HTR-8/SVneo (cell line): ENCODE measurements at places on chromosomes 12 and 14.
A peak's percentile ranks its signal among the peaks of the same experiment; 100 is the strongest.

- no peak for DNase-seq
Measured at GRCh38 chr14:95943699-95944098, 67.1 kb downstream of the TUNAR start.

GRCh38 chr12:75750716-75751306, 239.4 kb upstream of the KRR1 start:
- DNase-seq, result no peak

- no peak for DNase-seq
Measured at GRCh38 chr12:57632073-57632957, 686 bp downstream of the B4GALNT1 start.

- DNase-seq, result no peak
Measured at GRCh38 chr12:92859650-92860386, 69.3 kb downstream of the EEA1 start.

- no peak for DNase-seq
Measured at GRCh38 chr14:32023540-32023939, 53.6 kb upstream of the ARHGAP5 start.

- no peak for DNase-seq
Measured at GRCh38 chr14:24277606-24278321, 6.4 kb upstream of the RABGGTA start.

GRCh38 chr12:41656454-41656853, 468.3 kb downstream of the PDZRN4 start:
- DNase-seq, result no peak

DNA sequence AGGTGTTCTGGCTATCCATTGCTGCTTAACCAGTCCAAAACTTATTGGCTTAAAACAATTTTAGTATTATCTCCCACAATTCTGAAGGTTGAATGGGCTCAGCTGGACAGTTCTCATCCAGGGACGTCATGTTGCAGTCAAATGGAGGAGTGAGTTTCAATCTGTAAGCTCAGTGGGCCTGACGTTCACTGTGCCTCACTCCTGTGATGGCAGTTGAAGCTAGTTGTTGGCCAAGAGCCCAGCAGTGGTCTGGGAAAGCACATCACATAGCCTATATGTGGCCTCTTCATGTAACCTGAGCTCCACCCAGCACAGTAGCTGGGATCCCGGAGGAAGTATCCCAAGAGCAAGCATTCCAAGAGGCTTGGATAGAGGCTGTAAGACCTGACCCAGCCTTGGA, 40.6 kb upstream of the CDKN3 start:
- peak; percentile 89 for DNase-seq

DNA sequence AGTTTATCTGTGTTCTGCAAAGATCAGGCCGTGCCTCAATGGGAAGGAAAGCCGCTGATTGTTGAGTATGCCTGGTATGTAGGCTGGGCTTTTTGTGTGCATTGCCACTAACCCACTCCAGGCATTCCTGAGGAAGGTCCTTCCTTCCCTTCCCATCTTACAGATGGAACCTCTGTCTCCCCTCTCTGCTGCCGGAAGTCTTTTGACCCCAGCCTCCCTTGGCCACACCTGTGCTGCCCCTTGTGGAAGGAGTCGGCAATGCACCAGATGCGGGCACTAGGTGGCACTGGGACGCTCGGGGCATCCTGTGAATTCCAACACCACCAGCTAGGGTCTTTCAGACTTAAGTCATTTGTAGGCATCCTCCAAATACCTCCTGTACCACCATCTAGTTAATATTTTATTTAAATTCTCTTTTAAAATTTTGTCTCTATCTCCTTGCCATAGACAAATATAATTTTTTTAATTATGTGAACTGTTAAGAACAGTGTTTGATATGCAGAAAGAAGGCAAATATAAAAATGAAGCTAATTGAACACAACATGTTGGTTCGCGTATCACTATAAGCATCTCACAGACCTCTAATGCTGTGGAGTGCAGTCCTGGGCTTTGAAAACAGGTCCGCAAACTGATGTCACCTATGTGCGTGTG, 99.6 kb downstream of the RIN3 start:
- DNase-seq, result peak; percentile 50

GRCh38 chr12:107164392-107164791, 71.0 kb upstream of the CRY1 start:
- DNase-seq, result no peak

- DNase-seq, result no peak
Measured at GRCh38 chr14:103510724-103511693, 11.6 kb downstream of the CKB start.

DNA sequence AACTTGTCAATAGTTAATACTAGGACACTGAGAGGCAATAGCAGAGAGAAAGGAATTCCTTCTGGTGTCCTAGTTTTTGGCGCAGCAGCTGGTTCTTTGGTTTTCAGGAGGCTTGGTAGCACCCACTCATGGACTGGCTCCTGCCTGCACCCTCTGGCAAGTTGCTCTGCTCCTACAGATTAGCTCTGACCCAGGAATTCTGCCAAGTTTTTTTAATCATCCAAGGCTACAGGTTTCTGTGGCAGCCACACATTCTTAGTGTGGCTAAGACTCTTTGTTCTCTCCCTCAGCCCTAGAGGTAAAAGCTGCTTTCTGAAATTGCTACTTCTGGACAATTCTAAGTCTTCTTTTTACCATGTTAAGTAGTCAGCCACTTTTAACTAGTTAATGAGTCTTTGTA, 72.0 kb upstream of the FKBP4 start:
- no peak for DNase-seq

- no peak for DNase-seq
Measured at GRCh38 chr12:49033611-49034285, 15.2 kb upstream of the PRKAG1 start.

- no peak for DNase-seq
Measured at GRCh38 chr14:20356422-20356821, 13.0 kb downstream of the PARP2 start.

- DNase-seq, result no peak
Measured at GRCh38 chr14:74223016-74223415, 16.2 kb upstream of the VSX2 start.

DNA sequence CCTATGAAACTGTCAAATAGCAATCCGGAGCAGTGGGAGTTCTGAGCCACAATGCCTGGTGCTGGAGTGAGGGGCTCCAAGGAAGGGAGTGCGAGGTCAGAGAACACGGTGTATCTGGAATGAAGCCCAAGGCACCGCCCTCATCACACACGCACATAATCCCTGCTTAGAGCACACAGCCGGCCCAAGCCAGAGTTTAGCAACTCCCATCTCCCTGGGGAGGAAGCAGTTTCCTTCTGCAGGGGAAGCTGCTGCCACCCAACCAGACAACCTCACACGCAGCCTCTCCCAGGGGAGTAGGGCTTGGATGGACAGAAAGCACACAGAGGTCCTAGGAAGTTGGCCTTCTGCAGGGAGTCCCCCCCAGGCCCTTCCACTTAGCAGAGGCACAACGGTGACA, 31.3 kb downstream of the ACTN1 start:
- no peak for DNase-seq

- no peak for DNase-seq
Measured at GRCh38 chr12:57887631-57888408, 41.3 kb upstream of the CTDSP2 start.

GRCh38 chr12:50057896-50058670, 687 bp downstream of the ASIC1 start:
- no peak for DNase-seq

DNA sequence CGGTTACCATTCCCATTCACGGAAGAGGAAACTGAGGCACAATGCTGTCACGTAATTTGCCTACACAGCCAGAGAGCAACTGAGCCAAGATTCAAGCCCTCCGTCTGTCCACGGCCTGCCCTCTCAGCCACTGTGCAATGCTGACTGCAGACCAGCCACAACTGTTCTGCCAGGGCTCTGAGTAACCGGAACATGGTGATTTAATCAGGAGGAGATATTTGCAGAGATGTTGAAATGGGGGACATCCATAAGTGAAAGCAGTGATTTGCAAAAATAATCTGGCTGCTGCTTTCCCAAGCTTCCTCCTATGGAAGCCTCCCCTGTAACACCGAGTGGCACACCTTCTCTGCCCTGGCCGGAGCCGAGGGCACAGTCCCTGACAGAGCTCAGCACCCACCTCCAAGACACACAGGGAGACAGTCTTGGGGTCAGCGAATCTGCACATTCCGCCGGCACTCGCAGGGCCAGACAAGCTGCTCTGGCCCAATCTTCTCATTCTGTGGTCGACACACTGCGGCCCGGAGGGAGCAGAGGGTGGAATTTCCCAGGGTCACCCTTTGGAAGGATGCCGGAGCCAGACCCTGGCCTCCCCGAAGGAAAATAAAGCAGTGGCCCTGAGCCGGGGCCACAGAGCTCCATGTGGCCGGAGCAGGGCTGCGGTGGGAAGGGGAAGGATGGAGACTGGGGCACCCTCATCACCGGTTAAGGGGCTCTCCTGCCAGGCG, 158.2 kb upstream of the DIO3 start:
- DNase-seq, result no peak

DNA sequence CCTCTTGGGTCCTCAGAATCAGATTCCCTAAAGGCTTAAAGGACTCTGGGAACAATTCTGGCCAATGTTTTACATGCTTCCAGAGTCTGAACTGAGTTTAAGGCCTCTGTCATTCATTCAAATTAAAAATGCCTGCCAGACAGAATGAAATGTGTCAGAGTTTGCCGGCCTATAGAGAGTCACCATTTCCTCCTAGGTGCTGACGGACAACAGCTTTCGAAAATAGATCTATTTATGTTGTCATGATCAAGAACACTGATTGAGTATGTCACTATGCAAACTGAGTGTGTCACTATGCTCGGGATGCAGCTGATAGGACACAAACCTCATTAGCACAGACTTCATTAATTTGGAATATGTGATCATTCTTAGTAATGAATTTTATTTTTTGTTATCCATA, 151.4 kb upstream of the TMCC3 start:
- DNase-seq, result no peak

DNA sequence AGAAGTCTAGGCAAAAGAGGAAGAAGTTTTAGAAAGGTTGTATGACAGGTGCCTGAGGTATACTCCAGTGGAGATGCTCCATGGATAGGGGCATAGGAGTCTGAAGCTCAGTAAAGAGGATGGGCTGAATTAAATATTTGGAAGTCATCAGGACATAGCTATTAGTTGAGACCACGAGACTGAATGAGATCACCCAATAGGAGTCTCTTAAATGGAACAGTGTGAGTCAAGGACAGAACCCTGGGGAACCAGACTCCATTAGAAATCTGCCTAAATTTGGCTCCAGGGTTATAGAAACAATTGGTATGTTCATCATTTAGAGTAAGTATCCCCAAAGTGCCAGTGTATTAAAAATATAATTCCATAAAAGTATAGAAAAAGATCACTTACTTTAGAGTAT, 172.6 kb downstream of the PRKCH start:
- DNase-seq, result no peak

- no peak for DNase-seq
Measured at GRCh38 chr14:29843981-29844380, 83.7 kb downstream of the PRKD1 start.

DNA sequence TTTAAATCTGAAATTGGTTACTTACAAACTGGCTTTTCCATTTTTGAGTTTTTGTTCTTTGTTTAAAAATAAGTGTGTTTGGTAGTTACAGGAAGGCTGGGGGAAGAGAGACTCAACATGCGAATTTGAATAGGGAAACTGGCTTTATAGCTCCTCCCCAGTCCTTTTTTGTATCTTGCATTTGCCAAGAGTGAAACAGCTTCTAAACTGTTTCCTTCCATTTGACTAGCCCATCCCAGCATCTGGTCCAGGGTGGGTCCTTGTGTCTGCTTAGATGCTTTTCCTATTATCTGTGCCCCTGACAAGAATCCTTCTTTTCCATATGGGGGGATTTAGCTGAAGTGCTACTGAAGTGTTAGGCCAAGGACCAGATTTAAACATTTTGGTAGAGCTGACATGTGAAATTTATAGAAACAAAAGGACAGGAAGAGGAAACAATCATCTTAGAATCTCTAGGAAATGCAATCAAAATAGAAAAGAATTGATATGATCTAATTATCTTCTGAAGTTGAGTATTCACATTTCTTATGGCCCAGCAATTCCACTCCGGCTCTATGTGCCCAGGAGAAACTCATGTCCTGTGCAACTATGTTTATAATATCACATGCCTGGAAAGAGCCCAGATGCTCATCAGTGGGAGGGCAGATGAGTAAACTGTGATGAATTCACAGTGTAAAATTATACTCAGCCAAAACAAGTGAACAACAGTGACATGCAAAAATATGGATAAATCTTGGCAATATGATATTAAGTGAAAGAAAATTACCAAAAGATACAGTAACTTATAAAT, 7.4 kb downstream of the SMOC1 start:
- DNase-seq, result peak; percentile 56

- no peak for DNase-seq
Measured at GRCh38 chr12:120381752-120382419, 12.9 kb upstream of the MSI1 start.

DNA sequence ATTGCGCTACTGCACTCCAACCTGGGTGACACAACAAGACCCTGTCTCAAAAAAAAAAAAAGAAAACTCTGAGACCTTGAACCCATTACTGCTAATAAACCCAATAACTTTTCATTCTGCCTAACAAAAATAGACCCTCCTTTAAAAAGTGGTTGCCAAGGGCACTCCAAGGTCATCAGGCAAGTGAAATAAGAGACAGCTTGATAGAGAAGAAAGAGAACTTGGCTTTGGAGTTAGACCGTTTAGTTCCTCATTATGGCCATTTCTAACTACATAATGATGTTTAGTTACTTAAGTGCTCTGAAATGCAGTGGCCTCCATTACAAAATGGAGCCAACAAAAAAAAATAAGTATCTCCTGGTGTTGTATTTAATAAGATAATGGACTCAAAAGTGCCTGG, 55.9 kb downstream of the PHLDA1 start:
- no peak for DNase-seq

DNA sequence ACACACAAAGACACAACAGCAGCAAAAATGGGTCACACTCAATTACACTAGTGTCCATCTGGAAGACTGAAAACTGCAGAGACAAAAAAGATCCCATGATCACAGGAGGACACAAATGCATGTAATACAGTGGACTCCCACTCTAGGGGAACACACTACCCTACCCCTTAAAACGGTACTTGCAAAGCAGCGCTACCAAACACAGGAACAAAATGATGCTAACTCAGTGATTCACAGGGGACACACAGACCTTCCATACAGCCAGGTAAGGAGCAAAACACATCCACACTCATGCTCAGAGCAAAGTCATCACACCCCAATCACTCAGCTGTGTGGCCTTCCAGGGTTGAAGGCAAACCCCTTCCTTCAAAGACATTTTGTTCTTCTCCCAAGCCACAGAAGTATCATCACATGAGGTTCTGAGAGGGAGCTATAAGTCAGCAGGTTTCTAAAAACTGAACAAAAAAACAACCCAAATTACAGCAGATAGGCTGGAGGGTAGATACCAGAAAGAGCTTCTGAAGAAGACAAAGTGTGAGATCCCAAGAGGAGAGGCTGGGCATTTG, 14.8 kb downstream of the SMUG1 start:
- no peak for DNase-seq

GRCh38 chr14:55712491-55712890, 132.5 kb downstream of the KTN1 start:
- no peak for DNase-seq

GRCh38 chr12:82625523-82625922, 61.2 kb upstream of the TMTC2 start:
- DNase-seq, result no peak

GRCh38 chr14:68653108-68653507, 139.8 kb downstream of the ZFP36L1 start:
- no peak for DNase-seq
